ENCODE measurements at places on chromosomes 3 and 15. TPM values are rescaled to one million over a fixed set of nuclear protein-coding genes. Genes with fewer than 3 reads are reported as not detected.

DNA sequence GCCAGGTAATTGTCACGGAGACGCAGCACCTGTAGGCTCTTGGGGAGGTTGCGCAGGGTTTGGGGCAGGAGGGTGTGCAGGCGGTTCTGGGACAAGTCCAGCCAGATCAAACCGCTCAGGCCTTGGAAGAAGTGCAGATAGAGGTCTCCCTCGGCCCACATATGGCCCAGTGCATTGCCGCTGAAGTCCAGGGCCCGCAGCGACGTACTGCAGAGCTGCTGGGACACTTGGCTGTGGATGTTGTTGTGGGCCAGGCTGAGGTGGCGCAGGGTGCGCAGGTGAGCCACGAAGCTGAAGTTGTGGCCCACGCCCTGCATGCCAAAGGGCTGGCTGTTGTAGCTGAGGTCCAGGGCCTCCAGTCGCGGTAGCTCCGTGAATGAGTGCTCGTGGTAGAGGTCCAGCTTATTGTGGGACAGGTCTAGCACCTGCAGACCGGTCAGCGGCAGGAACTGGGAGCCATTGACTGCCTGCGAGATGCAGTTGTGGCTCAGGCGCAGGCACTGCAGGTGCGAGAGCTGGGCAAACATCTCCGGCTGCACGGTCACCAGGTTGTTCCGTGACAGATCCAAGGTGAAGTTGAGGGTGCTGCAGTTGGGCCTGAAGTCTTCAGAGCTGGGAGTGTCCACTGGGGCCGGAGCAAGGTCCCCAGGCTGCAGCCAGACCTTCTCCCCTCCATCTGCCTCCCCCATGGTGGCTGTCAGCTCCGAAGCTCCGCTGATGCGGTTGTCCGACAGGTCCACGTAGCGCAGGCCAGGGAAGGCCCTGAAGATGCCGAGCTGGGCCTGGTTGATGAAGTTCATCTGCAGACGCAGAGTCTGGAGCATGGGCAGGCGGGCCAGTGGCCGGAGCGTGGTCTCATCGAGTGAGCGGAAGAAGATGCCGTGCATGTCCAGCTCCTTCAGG is 2.9 kb downstream of the TLR9 start:
- DNase-seq = peak; percentile 21

DNA sequence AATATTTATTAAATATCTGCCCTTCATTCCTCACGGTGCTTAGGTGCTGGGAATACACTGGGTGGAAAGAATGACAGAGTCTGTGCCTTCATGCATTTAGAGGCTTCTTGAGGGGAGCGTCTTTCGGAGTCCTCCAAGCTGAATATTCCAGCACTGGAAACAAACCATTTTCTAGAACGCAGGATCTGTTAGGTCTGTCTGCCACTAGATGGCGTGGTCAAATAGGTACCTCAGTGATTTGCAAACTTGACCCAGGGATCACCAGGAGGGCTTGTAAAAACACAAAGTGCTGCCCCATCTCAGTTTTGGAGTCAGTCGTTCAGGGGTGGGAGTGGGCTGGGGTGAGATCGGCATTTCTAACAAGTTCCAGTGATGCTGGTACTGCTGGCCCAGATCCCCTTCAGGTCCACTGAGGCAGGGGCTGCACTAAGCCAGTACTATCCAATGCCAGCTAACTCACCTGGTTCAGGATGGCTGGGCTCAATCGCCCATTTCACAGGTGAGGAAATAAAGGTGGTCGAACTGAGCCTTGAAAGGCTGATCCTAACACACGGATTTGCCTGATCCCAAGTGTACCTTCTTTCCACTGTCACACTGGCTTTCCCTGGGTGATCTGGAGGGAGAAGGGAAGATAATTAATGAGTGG is 14.8 kb downstream of the ARNT2 start:
- DNase-seq = peak; percentile 35

CCDC39 gene
- not detected for total RNA-seq

GRCh38 chr3:75983609-75984290 is 198.4 kb upstream of the ZNF717 start:
- no peak for DNase-seq

GRCh38 chr3:148439254-148439822 is 258.4 kb upstream of the AGTR1 start:
- no peak for DNase-seq

GOLGA8J gene
- not detected for total RNA-seq
